ENCODE measurements at places on chromosomes 3 and 15. TPM values are rescaled to one million over a fixed set of nuclear protein-coding genes. Genes with fewer than 3 reads are reported as not detected.

TM4SF18 gene
- total RNA-seq = 54.5 TPM

DNA sequence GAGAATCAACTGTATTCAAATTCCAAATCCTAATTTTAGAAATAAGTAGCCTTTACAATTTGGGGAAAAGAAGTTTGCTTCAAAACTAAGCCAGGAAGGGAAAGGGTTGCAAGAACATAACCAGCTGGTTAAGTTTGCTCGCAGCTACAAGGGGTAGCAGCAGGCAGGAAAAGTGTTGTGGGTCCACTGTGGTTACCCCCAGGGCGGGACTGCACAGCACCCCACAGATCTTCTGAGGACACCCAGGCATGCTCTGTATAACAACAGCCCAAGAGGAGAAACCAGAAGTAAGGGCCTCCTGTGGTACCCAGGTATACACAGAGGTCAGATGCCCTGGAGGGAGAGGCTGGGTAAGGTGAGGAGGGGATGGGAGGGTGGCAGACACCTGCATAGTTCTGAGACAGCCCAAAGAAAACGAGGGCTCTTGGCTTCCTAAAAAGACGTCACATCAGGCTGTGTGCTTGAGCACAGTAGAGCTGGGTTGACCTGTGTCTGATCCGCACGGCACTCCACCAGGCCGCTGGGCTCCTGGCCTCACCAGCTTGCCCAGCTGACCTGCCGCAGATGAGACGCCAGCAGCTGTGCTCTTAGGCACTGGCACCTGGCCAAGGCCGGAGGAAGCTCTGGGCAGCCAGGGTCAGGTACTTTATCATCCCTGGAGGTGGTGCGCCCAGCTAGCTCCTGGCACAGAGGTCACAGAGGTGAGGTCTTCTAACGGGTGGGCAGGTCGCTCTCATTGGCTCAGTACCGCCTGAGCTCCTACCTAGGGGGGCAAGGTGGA is 81.8 kb upstream of the SNRPA1 start:
- DNase-seq = no peak
- H3K4me1 ChIP-seq = no peaks in the 10 kb centered on the region
- H3K27ac ChIP-seq = no peak overlapping the region
- no peaks in the 10 kb centered on the region for H3K36me3 ChIP-seq

MAGEL2 gene
- total RNA-seq = not detected

ST8SIA2 gene
- total RNA-seq = 0.15 TPM

SV2B gene
- not detected for total RNA-seq

GOLGA6L4 gene
- total RNA-seq = 2.7 TPM

GRCh38 chr3:46378426-46378942 is 7.7 kb downstream of the CCR5 start:
- H3K27ac ChIP-seq = no peak overlapping the region
- H3K27me3 ChIP-seq = no peaks in the 10 kb centered on the region
- no peaks in the 10 kb centered on the region for H3K4me1 ChIP-seq

PLIN1 gene
- total RNA-seq = 0.44 TPM

CHST14 gene
- total RNA-seq = 42.4 TPM

GP9 gene
- total RNA-seq = not detected

GRCh38 chr3:99919694-99920093 is 102.0 kb downstream of the CMSS1 start:
- H3K36me3 ChIP-seq = no peaks in the 10 kb centered on the region
- no peak overlapping the region for H3K4me3 ChIP-seq
- H3K27me3 ChIP-seq = no peaks in the 10 kb centered on the region

ATP13A4 gene
- not detected for total RNA-seq

DNA sequence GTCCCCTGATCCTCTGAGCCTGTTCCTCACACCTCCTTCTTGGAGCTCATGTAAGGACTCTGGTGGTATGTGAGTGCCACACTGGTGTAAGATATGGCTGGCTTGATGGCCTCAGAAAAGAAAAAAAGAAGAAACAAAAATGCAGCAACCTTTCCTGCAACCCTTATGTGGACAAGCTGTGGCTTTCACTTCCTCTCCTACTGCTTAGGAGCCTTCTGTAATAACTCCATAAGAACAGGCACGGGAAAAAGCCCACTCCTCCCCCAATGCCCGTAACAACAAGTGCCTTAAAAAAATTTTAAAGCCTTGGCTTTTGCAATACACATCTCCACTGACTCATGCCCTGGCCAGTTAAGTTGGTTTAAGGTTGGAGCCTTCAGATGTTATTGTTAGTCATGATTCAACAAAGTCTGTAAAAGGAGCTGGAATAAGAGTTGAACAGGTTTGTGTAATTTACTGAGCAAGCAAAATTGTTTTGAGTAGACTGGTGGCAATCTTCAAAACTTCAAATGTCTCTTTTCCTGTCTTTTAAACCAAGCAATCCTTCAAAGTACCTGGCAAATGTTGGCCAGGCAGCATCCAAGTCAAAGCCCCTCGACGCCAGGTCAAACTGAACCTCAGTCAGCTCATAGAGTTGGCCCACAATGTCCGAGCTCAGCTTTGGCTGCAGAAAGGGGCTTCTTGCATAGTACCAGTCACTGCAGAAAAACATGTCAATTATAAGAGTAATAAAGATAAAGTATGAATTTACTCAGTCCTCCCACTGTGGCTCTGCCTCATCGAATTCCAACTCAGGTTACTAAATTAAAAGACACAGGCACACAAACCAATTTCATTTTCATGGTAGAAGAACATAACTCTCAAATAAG is 22.9 kb downstream of the FYCO1 start:
- no peak for DNase-seq
- no peaks in the 10 kb centered on the region for H3K27me3 ChIP-seq
- no peaks in the 10 kb centered on the region for H3K4me1 ChIP-seq
- H3K36me3 ChIP-seq = no peaks in the 10 kb centered on the region

DNA sequence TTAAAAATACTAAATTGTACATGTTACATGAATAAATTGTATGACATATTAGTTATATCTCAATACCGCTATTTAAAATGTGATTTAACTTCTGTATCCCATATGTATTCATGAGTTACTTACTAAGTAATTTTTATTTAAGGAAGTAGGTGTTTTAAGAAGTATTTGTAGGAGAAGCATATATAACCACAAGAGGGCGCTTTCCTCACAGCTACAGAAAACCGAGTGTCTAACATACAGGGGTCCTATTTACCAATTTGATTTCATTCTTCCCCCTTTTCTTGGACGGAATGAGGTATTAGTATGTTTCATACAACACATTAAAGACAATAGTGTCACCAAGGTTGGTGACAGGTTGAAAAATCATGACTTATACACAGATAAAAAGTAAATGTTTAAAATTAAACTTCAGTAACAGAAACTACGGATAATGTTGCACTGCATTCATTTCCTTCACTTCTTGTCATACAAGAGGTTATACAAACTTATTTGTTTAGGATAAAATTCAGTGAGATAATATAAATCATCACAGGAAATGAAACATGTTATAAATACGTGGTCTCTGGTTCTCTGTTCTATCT is 253.6 kb downstream of the MAGI1 start:
- no peaks in the 10 kb centered on the region for H3K27me3 ChIP-seq
- no peak overlapping the region for H3K4me3 ChIP-seq
- H3K36me3 ChIP-seq = no peaks in the 10 kb centered on the region
- H3K27ac ChIP-seq = no peak overlapping the region
- DNase-seq = peak; percentile 12
- no peaks in the 10 kb centered on the region for H3K4me1 ChIP-seq

SLC30A4 gene
- total RNA-seq = 9.3 TPM

- no peaks in the 10 kb centered on the region for H3K36me3 ChIP-seq
- no peak for DNase-seq
- no peak overlapping the region for H3K27ac ChIP-seq
- H3K4me3 ChIP-seq = no peak overlapping the region
- H3K27me3 ChIP-seq = no peaks in the 10 kb centered on the region
Measured at GRCh38 chr3:107062787-107063186, 314.5 kb upstream of the CCDC54 start.

DNA sequence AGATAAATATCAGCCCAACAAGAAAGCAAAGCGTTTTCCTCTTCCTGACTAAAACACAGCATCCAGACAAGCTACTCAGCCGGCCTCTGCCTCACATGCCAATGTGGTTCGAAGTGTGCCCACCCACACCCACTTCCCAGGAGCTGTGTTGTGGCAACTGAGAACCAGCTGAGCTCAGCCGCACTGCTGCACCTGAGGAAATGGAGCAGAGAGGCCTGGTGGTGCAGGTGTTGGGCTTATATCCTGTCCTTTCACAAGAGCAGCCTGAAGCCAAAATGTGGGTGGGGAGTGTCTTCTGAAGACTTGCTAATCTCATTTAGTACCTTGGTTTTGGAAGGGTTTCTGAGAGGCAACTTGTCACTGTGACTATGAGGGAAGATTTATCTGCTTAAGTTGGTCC is 23.0 kb upstream of the RETNLB start:
- H3K36me3 ChIP-seq = no peaks in the 10 kb centered on the region
- H3K4me3 ChIP-seq = no peak overlapping the region

DNA sequence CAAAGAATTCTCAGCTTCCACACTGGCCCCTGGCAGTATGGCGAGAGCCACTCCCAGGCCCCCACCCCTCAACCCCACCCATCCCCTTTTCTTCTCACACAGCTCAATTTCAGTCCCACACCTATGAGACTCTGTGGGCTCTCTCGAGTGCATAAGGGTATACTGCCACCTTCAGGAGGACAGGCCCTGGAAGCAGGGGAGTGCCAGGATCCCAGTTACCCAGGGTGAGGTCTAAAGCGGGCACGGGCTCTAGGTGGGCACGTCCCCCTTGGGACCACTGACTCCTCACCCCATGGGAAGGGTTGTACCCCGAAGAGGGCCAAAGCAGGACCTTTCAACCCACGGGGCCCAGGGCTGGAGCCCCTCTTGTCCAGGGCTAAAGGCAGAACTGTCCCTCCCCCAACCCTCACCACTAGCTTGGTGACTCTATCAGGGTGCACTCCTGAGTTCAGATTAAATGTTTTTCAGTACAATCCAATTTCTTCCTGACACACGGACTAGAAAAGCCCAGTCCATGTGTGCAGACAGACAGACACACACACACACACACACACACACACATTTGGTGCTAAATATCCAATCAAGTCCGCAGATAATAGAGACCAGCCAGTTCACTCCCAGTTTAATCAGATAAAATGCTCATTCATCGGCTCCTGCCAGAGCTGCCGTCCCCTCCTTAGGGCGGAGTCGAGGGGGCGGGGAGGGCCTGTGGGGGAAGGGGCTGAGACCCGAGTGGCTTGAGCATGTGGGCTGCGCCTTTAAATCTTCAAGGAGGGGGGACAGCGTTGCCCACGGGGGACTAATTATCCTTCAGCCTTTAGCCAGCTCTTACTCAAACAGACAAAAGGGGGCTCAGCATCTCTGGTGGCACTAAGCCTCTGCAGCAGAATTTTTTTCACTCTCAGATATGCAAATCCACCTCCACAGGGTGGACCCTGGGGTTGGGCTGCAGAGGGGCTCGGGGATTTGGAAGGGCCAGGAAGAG is 59.3 kb downstream of the CYP11A1 start:
- no peak overlapping the region for H3K27ac ChIP-seq
- no peaks in the 10 kb centered on the region for H3K4me1 ChIP-seq
- no peak overlapping the region for H3K4me3 ChIP-seq
- H3K36me3 ChIP-seq = no peaks in the 10 kb centered on the region

GRCh38 chr3:167675848-167676247 is 22.1 kb upstream of the WDR49 start:
- H3K4me3 ChIP-seq = no peak overlapping the region
- peaks cover 4% of the 10 kb centered on the region for H3K36me3 ChIP-seq
- no peaks in the 10 kb centered on the region for H3K27me3 ChIP-seq
- H3K27ac ChIP-seq = no peak overlapping the region
- H3K4me1 ChIP-seq = no peaks in the 10 kb centered on the region

DNA sequence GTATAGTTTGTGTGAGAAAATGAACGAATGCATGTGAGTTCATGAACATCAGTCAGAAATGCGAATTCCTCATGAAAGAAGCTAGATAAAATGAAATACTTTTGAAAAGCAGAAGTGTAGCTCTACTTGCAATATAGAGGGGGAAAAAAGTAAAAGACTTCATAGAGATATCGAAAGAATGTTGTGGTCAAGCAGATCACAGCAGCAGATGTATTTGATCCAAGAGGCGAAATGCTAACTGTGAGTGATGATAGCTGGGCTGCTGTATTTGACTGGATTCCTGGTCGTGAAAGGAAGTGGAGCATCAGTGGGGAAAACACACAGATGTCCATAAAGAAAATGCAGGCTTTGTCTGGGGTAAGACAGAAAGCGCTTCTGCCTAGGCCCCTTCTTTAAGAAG is 112.4 kb downstream of the ADAMTSL3 start:
- H3K36me3 ChIP-seq = no peaks in the 10 kb centered on the region
- no peak overlapping the region for H3K27ac ChIP-seq
- DNase-seq = no peak
- no peak overlapping the region for H3K4me3 ChIP-seq
- no peaks in the 10 kb centered on the region for H3K4me1 ChIP-seq

DNA sequence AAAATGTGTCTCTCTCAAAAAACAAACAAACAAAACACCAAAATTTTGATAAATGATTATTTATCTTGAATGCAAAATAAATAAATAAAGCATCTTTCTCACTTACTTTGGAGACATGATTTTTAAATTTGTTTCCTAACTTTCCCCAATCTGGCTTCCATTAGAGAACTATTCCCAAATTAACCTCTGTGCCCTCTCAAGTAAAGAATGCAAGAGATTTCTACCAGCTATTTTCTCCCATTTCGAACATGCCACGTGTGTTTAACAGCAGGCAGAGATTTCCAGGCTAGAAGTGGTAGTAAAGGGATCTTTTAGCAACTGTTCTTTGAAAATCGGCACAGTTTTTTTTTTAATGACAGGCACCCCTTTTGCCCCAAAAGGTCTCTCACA is 269.1 kb downstream of the SHQ1 start:
- no peaks in the 10 kb centered on the region for H3K27me3 ChIP-seq
- H3K4me1 ChIP-seq = no peaks in the 10 kb centered on the region
- DNase-seq = no peak
- H3K4me3 ChIP-seq = no peak overlapping the region

GRCh38 chr3:11944052-11944673 is 60.0 kb upstream of the SYN2 start:
- peak; percentile 4 for DNase-seq
- H3K4me3 ChIP-seq = no peak overlapping the region
- H3K4me1 ChIP-seq = no peaks in the 10 kb centered on the region
- no peaks in the 10 kb centered on the region for H3K36me3 ChIP-seq
- H3K27ac ChIP-seq = no peak overlapping the region
- no peaks in the 10 kb centered on the region for H3K27me3 ChIP-seq

ITIH1 gene
- 0.31 TPM for total RNA-seq

GRCh38 chr3:145673838-145674237 is 487.1 kb downstream of the PLOD2 start:
- no peaks in the 10 kb centered on the region for H3K27me3 ChIP-seq
- no peak overlapping the region for H3K27ac ChIP-seq
- H3K4me1 ChIP-seq = no peaks in the 10 kb centered on the region
- DNase-seq = no peak
- H3K36me3 ChIP-seq = no peaks in the 10 kb centered on the region

- H3K4me1 ChIP-seq = no peaks in the 10 kb centered on the region
- no peak overlapping the region for H3K27ac ChIP-seq
- H3K27me3 ChIP-seq = no peaks in the 10 kb centered on the region
- DNase-seq = no peak
- H3K36me3 ChIP-seq = no peaks in the 10 kb centered on the region
- no peak overlapping the region for H3K4me3 ChIP-seq
Measured at GRCh38 chr3:52882377-52882776, 15.0 kb downstream of the STIMATE start.
